ENCODE measurements at places on chromosomes 16 and 17.
A peak's percentile ranks its signal among the peaks of the same experiment; 100 is the strongest.

DNA sequence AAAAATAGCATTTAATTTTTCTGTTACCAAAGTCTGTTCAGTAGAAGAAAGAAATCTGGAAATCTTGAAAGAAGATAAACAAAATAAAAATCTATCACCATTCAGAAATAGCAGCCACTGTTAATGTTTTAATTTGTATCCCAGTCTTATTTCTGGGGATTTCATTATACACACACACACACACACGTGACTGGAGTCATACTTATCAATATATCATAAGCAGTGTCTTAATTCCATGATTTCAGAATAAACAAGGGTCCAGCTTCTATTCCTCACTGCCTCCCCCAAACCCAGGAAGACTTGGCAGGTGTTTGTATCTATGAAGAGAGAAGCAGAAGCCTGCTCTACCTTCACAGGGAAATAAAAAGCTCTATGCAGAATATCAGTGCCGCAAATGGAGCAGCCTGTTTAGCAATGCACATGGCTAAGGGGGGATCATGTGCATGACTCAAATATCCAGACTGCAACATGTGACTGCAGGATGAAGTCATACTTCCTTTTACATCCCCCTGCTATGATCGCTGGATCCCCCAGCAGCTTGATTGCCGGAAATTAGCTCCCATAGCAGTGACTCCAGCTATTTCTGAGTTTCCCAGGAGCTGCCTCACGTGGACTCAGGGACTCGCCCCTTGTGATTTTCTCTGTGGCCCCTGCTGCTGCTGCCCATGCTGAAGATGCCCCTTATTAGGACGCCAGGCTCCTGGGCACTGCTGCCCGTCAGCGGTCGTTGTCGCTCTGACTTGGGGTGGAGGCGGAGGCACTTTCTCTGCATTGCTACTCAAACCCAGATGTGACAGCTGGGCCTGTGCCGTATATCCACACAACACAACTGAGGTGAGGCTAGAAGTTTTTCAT, 341.0 kb downstream of the CPPED1 start:
- DNase-seq, result peak; percentile 26

DNA sequence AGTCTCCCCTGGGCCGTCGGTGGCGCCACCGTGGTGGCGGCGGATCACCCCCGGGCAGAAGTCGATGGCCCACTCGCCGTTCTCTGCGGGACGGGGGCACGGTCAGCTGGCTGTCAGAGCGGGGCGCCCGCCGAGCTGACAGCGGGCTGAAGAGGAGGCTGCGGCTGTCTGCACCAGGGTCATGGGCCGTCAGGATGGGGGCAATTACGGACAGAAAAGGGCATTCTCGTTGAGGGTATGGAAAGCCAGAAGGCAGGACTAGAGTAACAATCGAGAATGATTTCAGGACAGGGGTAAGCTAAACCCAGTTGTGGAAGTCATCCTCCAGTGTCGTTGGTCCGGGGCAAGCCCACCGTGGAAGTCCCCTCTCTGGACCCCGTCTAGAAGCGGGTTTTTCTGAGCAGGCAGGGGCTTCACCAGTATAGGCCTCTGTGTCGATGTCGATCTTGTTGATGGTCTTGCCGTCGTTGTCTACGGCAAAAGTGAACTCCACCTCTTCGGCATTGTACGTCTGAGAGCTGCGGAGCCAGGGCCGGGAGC, 1.7 kb downstream of the CHRNE start:
- DNase-seq, result no peak

- peak; percentile 66 for DNase-seq
Observed at GRCh38 chr17:80859002-80859941, 132.4 kb upstream of the CHMP6 start.

- DNase-seq, result no peak
Observed at GRCh38 chr16:15636392-15636873, 6.5 kb downstream of the MARF1 start.

DNA sequence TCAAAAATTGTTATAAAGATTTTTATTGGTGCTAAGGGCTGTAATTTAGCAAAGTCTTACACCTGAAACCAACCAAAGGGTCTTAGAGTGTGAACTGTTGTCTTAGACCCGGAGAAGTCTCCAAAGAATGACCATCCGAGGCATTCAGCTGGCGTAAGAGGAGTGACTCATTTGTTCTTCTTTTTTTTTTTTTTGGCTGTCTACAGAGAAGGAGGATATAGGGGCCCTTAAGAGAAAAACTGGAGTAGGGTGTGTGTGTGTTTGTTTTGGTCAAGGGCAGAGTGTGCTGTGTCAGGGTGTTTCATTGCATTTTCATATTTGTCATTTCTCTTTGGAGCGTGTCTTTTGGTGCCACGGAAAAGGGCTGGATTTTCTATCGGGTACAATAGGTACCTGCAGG, 508.0 kb downstream of the WWOX start:
- DNase-seq, result no peak

GRCh38 chr17:56727876-56728617, 105.7 kb downstream of the C17orf67 start:
- DNase-seq, result no peak

GRCh38 chr17:43212641-43213490, 1.2 kb downstream of the TMEM106A start:
- no peak for DNase-seq

Measured in HFF-Myc (cell line).